Stimulated activated CD4-positive, alpha-beta T cell treated with anti-CD3 and anti-CD28 coated beads, Interleukin-12 subunit alpha, Interleukin-12 subunit beta, amount 100 ng/mL, for 4 hours (primary cell): ENCODE measurements at places on chromosomes 16 and 17.

DNA sequence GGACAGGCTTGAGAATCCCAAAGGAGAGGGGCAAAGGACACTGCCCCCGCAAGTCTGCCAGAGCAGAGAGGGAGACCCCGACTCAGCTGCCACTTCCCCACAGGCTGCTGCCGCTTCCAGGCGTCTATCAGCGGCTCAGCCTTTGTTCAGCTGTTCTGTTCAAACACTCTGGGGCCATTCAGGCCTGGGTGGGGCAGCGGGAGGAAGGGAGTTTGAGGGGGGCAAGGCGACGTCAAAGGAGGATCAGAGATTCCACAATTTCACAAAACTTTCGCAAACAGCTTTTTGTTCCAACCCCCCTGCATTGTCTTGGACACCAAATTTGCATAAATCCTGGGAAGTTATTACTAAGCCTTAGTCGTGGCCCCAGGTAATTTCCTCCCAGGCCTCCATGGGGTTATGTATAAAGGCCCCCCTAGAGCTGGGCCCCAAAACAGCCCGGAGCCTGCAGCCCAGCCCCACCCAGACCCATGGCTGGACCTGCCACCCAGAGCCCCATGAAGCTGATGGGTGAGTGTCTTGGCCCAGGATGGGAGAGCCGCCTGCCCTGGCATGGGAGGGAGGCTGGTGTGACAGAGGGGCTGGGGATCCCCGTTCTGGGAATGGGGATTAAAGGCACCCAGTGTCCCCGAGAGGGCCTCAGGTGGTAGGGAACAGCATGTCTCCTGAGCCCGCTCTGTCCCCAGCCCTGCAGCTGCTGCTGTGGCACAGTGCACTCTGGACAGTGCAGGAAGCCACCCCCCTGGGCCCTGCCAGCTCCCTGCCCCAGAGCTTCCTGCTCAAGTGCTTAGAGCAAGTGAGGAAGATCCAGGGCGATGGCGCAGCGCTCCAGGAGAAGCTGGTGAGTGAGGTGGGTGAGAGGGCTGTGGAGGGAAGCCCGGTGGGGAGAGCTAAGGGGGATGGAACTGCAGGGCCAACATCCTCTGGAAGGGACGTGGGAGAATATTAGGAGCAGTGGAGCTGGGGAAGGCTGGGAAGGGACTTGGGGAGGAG is at the start of gene CSF3:
CSF3 (plus strand) TSS at position 436 of the 993 bp plus-strand sequence; CDS start at position 471, 35 bp downstream.
- no peak for DNase-seq

DNA sequence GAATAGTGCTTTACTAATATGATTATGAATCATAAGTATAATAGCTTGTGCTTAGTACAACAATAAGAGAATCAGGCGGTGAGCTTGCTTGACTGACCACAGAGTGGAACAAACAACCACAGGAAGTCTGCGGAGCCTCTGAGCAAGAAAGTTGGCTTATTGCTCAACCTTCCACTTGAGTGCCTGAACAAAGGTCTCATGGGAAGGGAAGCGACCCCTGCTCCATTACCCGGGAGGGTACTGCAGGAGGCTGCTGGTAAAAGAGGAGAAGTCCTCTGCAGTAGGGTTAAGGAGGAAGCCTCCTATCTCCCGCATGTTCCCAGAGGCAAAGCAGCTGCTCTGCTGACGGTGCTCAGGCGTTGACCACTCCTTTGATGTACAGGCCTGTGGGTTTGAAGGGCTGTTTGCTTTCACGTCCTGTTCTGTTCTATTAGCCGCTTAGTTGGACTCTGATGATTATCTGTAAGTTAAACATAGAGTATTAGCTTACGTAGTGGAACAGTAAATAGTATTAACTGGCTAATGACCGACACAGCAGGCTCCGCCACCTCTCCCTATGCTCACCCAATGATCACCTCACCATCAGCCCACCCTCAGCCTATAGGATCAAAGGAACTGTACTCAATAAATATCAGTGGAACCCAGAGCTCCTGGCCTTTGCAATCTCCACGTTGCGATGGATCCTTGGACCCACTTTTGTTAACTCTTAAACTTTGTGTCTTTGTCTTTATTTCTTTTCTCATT is 17.5 kb downstream of the ALOX15B start:
- DNase-seq: no peak

DNA sequence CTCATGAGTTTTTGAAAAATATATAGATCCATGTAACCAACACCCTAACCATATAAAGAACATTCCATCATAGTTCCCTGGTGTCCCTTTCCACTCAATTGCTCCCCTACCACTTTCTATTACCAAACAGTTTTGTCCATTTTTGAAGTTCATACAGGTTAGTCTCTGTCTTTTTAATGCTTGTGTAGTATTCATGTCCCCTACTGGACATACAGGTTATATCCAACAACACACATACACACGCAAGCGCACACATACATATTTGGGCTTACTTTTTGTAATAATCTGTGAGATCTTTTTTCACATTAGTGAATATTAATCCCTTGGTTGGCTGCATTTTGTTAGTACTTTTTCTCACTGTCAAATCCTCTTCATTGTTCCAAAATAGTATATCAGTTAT is 6.4 kb downstream of the CRYBA1 start:
- no peak for DNase-seq

- no peak for DNase-seq
Observed at GRCh38 chr16:48420437-48420836, 35.2 kb upstream of the SIAH1 start.

DNA sequence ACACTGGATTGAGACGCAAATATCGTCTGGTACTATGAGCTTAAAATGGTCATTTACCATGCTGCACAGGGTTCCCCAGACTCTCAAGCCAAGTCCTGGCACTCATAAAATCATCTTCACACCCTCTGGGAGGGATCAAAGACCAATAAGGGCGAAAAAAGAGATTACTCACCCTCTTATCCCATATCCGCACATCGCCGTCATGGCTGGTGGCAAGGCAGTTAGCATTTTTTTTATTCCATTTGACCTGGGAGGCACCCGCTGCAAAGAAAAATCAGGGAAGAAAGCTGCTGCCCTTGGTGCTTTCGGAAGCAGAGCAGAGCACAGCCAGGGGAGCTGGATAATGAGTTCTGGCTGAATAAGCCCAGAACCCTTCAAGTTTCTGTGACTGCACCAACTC is 42.4 kb downstream of the WDR59 start:
- DNase-seq: no peak

- DNase-seq: no peak
Observed at GRCh38 chr16:74699666-74700065, 996 bp downstream of the MLKL start.

- no peak for DNase-seq
Observed at GRCh38 chr16:14015461-14015860, 55.7 kb upstream of the MRTFB start.

GRCh38 chr16:31507617-31507928 is 618 bp downstream of the RUSF1 start:
- DNase-seq: no peak

DNA sequence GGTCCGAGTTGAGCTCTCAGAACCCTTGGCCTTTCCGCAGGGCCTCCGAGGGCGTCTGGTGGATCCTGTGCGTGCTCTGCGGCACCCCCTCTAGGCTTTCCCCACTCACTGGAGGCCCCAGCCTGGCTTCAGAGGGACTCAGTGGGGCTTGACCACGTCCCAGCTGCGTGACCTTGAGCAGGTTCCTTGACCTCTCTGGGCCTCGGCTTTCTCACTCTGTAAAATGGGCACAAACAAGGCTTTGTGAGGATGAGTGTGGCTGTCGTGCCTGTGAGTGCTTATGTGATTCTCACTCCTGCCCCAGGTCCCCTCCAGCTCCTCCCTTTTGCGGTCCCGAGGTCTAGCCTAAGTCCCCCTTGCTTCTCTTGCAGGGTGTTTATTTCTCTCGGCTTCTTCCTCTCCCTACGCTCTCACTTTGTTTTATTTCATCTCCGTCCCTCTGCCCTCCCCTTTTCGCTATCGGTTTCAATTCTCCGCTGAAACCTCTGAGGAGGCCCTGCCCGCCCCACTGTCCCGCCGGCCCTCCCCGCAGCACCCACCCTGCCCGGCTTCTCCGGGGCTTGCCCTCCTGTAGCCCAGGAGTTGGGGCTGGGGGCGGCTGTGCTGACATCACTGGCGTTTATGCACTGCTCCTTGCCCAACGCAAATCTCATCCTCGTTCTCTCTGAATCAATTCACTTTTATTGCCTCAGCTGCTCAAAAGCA is 82.3 kb upstream of the CBX4 start:
- no peak for DNase-seq

GRCh38 chr16:10655415-10655977 is 39.2 kb downstream of the TEKT5 start:
- no peak for DNase-seq

GRCh38 chr17:13256545-13256944 is 238.7 kb upstream of the ELAC2 start:
- no peak for DNase-seq

DNA sequence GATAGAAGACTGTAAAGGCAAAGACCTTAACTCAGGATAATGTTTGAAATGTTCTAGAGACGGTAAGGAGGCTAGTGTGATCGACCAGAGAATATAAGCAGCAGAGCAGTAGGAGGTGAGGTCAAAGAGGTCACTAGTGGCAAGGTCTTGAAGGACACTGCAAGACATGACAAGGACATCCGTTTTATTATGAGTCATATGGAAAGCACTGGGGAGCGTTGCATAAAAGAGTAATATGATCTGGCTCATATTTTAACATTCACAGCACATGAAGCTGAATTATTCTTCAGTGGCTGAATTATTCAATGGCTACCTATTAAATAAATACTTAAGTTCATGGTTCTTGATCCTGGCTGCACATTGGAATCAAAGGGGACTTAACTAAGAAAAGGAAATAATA is 123.7 kb downstream of the SOX9 start:
- DNase-seq: no peak

GRCh38 chr17:5952518-5952917 is 117.7 kb upstream of the WSCD1 start:
- DNase-seq: no peak

DNA sequence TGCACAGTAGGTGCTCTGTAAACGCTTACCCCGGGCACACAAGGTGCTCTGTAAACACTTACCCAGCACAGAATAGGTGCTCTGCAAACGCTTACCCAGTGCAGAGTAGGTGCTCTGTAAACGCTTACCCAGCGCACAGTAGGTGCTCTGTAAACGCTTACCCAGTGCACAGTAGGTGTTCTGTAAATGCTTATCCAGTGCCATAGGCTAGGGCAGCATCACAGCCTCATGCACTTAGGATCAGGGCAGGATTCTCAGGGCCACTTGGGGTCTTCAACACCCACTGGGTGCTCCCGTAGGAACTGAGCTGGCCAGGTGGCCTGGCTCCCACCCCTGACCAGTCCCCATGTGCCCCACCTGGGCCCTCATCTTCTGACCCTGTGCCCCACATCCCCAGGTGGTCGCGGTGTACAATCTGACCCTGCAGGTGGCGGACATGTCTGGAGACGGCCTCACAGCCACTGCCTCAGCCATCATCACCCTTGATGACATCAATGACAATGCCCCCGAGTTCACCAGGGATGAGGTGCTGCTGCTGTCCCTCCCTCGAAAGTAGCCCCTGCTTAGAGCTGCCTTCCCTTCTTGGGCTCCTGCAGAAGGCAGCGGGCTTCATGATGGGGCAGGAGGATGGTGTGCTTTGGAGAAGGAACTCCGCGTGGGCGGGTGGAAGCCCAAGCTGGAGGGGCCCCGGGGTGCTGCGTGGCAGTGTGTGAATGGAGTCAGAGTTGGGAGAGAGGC is 13.1 kb downstream of the SLC22A31 start:
- DNase-seq: no peak

- DNase-seq: no peak
Observed at GRCh38 chr17:44197980-44198720, 1.5 kb downstream of the ATXN7L3 start.

GRCh38 chr17:60522889-60523626 is 3.0 kb downstream of the APPBP2 start:
- DNase-seq: no peak

- DNase-seq: no peak
Observed at GRCh38 chr17:75093548-75094158, 5.9 kb downstream of the SLC16A5 start.

DNA sequence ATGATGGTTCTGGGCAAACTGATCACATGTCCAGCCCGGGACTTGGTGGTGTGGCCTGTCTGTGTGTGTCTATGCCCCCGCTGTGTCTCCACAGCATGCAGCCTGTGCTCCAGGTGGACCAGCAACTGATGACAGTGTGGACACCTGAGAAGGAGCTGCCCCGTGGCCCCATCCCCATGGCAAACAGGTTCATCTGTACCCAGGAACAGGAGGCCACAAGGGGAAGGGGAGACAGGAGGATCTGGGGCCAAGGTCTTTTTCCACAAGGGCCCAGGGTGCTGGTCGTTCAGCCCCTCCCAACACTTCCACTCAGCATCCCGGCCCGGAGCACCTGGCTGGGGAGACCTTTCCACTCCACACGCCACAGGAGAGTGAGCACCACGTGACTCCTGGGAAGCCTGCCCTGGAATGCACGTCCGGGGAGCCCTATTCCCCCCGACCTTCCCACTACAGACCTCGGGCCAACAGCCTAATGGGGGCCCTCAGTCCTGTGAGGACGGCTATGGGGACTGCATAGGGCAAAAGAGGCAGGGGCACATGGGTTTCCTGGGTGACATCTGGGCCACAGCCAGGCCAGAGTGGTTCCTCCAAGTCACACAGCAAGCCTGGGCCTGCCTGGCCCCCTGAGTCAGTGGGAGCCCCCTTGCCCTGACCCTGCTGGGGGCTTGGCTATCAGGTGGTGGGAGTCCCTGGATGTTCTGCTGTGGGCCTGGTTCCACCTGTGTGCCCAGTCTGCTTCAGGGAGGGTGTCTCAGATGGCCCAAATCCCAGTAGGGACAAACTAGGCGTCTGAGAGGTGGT is 20.8 kb upstream of the NXPH3 start:
- no peak for DNase-seq

DNA sequence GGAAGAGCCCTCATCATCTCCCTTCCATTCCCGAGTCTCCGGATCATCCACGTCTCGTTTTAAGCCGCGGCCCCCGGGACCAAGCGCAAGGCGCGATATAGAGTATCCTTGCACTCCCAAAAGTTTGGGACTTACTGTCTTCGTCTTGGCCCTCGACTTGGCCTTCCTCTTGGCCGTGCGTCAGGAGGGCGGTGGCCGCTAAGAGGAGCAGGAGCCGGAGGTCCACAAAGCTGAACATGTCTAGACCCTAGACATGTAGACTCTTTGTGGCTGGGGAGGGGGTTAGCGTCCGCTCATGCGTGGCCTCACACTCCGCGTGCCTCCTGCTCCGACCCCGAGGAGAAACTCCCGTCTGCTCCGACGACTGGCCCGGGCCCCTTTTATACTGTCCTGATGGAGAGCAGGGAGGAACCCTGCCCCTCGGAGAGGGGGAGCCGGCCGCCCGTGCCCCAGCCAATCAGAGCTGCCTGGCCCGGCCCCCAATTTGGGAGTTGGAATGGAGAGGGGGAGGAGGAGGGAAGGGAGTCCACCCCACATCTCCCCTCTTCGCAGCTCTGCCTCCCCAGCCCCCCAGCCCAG is at the start of gene COL1A1:
COL1A1 (minus strand) TSS at position 356 of the 579 bp plus-strand sequence; CDS start at position 238, 118 bp downstream.
- no peak for DNase-seq

DNA sequence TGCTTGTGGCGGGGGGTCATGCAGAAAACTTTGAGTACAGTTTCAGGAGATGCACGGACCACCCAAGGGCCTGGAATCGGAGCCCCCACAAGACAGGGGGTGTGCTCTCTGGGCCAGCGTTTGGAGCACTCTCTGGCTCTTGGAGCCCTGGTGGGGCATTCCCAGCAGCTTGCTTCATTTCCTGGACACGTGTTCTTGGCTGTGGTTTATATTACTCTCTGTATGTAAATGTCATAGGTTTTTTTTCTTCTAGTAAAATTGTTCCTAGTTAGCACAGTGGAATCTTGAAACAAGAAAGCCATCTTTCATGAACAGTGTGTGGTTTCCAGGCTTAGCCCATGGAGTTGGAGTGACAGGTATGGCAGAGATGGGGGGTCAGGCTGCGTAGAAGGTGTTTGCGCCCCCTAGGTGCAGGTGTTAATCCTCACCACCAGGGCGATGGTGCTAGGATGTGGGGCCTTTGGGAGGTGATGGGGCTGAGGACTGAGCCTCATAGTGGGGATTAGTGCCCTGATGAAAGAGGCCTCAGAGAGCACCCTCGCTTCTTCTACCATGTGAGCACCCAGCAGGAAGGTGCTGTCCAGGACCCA is 79.8 kb downstream of the JPH3 start:
- no peak for DNase-seq
